ENCODE measurements at places on chromosomes 6 and 20.

DNA sequence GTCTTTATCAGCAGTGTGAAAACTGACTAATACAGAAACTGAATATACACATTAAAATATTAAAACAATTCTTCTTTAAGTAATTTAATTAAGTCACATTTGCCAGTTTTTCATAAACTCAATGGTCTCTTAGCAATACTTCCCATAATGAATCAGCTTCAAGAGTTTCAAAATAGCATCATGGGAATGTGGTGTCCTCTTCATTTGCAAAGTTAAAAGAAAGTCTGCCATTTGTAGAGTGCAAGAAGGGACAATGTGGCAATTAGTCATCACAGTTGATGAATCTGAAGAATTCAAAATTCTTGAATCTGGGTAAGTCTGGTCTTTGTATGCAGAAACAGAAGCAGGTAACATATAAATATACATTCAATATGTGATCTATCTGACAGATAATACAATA lies 38.7 kb downstream of the SYNE1 start:
- no peak for DNase-seq

- DNase-seq: no peak
These were observed 141.7 kb downstream of the ADGRG6 start for GRCh38 chr6:142443532-142443931.

DNA sequence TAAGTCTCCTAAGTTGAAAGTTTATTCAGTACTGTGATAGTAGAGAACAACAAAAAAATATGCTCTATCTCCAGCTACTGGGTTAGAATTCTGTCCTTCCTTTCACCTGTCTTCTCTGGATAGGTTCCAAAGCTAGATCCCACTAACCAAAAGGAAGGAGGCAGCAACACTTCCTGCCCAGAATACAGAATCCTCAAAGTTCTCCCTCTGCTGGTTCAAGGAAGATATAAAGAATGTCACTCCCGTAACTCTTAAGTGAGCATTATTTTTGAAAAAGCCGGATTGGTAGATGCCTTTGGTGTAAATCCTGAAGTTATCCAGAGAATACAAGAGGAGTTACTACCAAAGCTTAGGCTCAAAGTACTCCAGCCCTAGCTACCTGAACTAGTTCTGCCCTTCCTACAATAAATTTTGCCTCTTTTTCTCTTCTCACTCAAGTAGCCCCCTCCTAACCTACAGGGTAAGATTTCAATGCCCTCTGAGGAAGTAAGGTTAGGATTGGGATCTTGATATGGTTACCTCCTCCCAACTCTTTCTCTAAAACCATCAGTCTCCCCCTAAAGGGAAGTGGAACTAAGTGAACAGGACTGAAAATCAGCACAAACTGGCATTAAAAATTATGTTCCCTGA lies 26.0 kb upstream of the CRIP3 start:
- no peak for DNase-seq

DNA sequence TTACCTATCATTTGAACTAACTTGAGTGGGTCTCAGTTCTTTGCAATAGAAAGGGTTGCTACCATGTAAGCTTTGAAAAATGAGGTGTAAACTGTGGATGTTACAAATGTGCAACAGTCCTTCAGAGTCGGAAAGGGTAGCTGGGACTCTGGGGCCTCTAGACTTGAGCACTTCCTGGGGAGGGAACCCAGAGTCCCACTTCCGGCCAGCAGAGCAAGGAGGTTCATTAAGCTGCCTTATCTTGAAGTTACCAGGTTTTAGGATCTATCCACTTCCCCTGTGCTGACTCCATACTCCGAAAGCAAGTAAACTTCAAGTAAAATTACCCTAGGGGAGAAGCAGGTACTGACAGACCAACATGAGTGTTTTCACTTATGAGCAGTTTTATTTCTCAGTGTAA lies 9.4 kb downstream of the TRIM10 start:
- no peak for DNase-seq

- DNase-seq: no peak
These were observed 87.5 kb upstream of the HDAC2 start for GRCh38 chr6:114058435-114058834.
